CD4-positive, alpha-beta T cell treated with Interleukin-4 for 4 hours (primary cell): ENCODE measurements at places on chromosomes 1 and 21.

DNA sequence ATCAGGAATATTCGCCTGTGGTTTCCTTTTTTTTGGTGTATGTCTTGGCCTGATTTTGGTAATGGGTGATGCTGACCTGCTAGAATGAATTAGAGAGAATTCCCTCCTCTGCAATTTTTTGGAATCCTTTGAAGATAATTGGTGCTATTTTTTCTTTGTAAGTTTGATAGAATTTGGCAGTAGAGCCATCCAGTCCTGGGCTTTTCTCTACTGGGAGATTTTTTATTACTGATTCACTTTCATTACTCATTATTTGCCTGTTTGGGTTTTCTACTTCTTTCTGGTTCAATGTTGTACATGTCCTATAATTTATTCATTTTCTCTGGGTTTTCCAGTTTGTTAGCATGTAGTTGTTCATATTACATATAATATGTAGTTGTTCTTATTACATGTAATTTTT, 48.7 kb downstream of the NTMT2 start:
- DNase-seq, result no peak

- no peak for DNase-seq
These were observed 16.1 kb upstream of the KCNA3 start for GRCh38 chr1:110690709-110691365.

GRCh38 chr1:48560577-48560976, 88.6 kb upstream of the SPATA6 start:
- DNase-seq, result no peak

DNA sequence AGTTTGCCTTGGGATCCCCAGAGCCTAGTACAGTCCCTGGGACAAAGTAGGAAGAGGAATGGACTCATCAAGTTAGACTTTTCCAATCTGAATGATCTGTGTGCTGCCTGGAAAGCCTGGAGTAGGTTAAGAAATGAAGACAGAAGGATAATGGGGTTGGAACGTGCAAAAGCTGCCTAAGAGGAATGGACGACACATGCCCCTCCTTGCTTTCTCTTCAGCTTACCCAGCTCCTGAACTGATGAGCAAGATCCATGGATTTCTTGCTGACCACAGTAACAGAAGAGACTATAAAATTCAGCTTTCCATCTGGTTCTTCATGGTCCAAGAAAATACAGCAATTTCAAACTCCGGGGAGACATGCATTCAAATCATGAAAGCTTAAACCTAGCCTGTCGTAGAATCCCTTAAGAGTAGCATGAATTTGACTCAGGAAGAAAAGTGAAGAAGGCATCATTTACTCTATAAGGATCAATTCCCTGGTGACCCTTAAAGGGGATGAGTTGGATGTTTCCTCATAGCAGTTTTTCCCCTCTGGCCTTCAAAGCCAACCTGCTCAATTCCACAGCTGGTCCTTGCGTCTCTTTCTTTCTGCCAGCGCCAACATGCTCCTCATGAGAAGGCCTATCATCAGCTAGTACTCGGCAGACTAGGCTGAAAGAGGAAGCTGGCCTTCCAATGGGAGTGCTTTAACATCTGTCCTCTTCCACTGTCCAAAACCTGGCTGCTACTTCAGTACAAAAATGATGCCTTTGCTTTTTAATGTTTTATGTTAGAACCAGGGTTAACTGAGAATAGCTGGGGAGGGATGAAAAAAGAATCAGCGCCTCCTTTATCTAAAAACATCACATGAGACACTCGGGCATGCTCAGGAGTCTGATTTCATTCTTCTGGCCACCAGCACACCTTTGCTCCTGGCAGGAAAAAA, 5.7 kb upstream of the PEF1 start:
- no peak for DNase-seq

DNA sequence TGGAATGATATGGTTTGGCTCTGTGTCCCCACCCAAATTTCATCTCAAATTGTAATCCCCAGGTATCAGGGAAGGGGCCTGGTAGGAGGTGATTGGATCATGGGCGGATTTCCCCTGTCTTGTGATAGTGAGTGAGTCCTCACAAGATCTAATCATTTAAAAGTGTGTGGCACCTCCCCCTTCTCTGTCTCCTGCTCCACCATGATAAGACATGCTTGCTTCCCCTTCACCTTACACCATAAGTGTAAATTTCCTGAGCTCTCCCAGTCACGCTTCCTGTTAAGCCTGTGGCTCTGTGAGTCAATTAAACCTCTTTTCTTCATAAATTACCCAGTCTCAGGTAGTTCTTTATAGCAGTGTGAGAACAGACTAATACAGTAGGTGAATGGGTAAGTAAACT, 109.3 kb downstream of the DMRTB1 start:
- DNase-seq, result no peak
